NCI-H1417 treated with DMSO at 0.1 percent for 48 hours (cell line): ENCODE measurements at places on chromosomes 12 and 14.

DNA sequence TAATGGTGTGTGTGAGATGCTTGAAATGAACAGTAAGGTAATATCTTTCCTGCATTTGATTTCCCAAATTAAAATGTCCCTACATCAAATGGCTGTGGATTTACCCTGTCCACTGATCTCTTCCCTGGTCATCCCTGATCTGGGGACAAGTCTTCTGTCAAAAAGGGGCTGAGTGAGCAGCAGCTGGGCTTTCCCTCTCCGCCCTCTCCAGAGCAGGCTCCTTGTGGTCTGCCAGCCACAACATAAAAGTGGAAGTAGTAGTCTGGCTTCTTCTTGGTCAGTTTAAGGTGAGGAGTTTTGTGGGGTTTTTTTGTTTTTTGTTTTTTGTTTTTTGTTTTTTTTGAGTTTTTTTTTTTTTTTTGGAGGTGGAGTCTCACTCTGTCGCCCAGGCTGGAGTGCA lies 25.2 kb upstream of the PLXNC1 start:
- no peak for DNase-seq

DNA sequence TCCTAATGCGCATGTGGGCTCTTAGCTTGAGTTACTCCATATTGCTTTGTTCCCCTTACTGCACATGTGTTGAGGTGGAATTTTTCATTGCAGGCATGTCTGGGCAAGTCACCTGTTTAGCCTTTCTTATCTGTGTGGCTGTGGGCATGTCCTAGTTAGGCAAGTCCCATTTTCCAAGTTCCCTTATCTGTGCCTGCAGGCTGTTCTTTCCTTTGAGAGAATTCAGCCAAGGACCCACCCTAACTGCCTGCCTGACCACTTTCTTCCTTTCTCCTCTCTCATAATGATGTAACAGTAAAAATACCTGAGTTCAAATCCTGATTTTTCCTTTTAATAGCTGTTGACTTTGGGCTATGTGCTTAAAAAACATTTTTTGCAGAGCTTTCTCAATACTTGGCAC lies 870.6 kb downstream of the NRXN3 start:
- DNase-seq = no peak

DNA sequence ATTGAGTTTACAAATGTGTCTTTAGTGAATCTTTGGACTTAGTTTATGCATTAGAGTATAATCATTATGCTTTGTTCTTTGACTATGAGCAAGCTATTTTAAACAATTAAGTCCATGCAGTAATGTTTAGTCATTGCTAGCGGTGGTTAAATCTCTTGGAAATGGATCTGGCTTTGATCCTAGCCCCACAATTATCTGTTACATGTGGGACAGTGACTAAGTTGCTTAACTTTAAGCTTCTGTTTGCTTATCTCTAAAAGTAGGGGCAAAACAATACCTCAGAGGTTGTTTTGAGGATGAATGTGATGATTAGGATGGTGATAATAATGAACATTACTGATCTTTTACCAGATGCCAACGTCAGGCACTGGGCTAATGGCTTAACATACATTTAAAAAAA lies 124.2 kb downstream of the NPAS3 start:
- no peak for DNase-seq

DNA sequence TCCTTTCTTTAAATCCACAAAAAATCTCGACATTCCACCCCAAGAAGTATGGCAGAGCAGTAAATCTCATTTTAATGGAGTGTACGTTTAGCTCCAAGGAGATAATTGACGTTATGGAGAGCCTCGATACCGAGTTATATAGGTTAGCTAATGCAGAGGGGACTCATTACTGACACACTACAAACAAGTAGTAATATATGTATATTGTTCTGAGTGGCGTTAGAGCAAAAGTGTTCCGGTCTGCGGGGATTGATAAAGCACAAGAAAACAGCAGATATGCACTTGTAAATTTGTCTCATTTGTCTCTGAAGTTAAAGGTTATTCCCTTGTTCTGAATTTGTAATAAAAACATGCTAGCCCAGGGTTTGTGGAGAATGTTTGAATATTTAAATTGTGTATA lies 84.1 kb downstream of the BCL11B start:
- no peak for DNase-seq

DNA sequence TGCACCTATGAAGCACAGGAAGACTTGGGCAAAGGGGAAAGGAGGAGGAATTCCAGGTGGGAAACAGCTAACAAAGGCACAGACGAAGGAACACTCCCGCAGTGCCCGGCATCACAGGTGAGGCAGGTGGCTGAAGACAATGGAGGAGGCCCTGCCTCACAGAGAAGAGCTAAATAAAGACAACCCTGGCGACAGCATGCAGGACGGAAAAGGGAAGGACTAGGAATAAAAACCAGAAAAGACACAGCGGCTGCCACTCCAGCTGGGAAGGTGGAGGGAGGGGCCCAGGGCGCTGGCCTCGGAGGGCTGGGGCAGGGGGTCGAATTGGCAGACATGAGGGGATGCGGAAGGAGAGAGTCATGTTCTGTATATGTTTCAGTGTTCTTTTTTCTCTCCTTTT lies 43.0 kb upstream of the ANO2 start:
- no peak for DNase-seq
